Activated CD8-positive, alpha-beta memory T cell treated with anti-CD3 and anti-CD28 coated beads for 24 hours (primary cell): ENCODE measurements at places on chromosomes 2 and 18.

DNA sequence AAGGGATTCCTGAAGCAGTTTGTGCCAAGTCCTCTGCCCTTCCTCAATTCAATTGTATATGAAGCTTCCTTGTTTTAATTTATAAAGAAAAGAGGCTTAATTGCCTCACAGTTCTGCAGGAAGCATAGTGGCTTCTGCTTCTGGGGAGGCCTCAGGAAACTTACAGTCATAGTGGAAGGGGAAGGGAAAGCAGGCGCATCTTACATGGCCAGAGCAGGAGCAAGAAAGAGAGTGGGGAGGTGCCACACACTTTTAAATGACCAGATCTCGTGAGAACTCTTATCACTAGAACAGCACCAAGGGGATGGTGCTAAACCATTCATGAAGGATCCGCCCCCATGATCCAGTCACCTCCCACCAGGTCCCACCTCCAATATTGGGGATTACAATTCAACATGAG, 114.2 kb downstream of the SGPP2 start:
- no peak for DNase-seq

- DNase-seq, result no peak
Measured at GRCh38 chr18:63908858-63909257, 1.1 kb downstream of the SERPINB10 start.

DNA sequence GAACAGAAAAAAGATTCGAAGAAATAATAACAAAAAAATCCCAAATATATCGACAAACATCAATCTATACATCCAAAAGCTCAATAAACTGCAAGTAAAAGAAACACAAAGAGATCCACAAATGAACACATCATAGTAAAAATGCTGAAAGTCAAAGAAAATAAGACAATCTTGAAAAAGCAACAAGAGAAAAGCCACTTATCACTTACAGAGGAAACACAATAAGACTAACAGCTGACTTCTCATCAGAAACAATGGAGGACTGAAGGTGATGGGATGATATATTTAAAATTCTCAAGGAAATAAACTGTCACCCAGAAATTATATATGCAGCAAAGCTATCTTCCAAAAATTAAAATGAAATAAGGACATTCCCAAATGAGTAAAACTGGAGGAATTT, 140.3 kb downstream of the NDUFA10 start:
- DNase-seq, result no peak

DNA sequence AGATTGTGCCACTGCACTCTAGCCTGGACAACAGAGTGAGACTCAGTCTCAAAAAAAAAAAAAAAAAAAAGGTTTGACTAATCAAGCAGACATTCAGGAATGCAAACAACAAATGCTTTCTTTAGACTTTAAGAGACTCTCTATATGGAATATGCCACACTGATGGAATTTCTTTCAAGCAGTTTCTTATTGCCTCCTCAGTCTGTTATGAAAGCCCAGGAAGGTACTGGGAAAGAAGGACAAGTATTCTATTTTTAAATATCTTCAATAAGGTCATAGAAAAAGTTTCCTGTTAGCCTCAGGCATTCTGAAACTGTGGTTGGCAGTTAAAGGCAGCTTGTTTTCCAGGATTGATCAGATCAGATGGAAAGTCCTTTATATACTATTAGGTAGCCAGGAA, 241.6 kb downstream of the PIK3C3 start:
- DNase-seq, result no peak

GRCh38 chr2:188078534-188078933, 213.1 kb upstream of the GULP1 start:
- DNase-seq, result no peak

GRCh38 chr2:28250006-28250405, 142.7 kb upstream of the FOSL2 start:
- DNase-seq, result no peak

DNA sequence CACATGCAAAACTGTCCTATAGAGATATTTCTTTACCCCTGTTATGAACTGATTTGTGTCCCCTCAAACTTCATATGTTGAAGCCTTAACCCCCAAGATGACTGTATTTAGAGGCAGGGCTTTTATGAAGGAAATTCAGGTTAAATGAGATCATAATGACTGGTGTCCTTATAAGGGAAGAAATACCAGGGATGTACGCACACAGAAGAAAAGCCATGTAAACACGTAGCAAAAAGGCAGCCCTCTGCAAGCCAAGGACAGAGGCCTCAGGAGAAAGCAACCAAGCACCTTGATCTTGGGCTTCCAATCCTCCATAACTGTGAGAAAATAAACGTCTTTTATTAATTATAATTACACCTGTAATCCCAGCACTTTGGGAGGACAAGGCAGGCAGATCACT, 101.3 kb upstream of the NDUFV2 start:
- no peak for DNase-seq

DNA sequence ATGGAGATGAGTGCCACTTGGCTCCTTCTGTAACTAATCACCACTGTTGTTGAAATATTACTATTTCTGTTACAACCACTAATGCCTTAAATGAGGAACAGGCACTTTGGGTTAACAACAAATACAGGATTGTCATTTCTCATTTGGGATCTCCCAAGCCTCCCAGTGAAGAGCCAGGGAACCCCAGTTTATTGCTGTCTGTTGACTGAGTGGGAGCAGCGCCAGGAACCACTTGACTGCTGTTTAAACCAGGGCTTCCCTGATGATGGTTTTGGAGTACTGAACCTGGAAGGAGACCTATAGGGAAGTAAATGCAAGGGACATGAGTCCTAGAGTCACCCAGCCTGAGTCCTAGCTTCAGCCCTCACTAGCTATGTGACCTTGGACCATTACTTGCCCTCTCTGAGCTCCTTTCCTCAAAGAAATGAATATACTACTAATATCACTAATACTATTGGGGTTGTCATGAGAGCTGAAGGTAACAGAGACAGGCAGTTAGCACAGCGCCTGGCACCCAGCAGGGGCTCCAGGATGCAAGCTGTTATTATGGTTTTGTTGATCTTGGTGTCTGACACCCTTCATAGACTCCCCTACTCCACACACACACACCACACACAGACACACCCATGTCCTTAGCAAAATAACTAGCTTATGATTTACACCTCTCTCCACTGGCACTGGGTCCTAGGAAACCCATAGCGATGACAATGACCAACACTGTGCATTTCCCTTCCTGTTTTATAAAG, 104.2 kb upstream of the FZD7 start:
- no peak for DNase-seq

DNA sequence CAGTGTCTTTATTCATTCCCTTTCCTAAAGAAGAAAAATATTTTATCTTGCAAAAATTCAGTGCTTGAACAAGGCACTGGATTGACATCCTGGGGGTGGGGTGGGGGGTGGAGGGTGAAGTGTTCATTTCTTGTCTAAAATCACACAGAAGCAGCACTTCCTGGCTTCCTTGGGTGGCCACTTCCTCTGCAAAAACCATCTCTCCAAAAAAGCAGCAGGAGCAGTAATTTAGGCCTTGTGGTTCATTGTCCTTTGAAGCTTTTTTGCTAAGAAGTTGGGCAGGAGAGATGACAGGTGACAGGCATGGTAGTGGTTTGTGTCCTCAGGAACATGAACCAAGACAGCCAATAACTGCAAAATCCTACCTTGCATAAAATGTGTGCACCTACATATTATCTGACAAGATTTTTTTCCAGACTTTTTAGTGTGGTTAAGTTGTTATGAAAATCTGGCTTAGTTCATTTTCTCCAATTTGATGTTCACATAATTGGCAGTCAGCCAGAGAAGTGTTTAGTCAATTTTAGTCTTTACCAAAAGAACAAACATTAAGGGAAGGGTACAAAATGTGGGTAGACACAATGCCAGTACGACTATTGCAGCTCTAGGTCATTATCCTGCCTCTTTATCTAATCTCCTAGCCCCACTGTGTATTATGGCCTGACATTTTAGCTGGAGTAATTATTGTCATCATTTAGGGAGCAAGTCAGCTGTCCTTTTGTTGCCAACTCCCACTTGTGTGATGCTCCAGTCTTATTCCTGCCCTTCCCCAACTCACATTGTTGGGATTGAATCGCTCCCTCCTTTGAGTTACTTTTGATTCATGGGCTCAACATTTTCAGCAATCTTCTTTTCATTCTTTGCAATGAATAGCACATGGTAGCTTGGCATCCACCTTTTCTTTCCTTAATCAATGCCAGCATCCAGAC, 177.2 kb downstream of the MYO3B start:
- DNase-seq, result no peak

- DNase-seq, result no peak
Measured at GRCh38 chr2:235468978-235469655, 24.7 kb upstream of the AGAP1 start.

DNA sequence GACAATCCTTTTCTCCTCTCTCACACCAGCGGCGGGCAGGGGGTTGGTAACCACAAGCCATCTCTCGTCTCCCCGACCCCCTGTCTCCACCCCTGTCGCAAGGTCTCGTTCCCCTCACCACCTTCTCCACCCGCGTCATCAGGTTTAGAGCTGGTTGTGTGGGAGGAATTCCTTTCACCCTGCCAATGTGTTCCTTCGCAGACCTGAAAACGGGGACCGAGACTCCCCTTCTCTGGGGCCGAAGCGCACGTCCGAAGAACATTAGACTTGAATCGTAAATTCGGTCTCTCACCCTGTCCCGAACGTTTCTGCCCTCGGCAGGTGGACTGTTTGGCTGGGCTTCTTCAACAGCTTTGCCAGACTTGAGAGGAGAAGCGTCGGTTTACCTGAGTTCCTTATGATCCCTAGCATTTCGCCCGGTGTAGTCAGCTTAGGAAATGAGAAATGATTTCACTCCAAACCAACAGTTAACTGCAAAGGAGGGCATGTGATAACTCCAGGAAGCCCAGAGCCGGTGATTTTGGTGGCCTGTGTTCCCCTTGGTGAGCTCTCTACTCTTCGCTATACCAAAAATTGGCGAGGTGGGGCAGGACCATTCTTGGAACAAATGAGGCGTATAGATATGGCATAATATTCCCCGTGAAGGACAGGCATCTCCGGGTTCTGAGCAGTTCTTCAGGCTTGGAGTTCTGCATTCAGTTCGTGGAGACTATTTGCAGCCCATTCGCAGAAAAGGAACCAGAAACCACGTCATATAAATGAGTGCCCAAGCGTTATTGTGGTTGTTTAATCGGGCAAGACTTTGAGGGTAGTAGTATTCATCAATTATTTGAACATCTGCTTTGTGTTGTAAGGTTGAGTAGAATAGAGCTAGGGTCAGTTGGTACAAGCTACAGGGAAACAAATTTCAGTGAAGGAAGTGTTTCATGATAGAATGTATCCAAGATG, 694 bp downstream of the CFAP36 start:
- DNase-seq, result no peak

GRCh38 chr2:110157153-110157793, 41.7 kb upstream of the MALL start:
- no peak for DNase-seq

GRCh38 chr2:46812361-46813019, 103.1 kb downstream of the MCFD2 start:
- DNase-seq, result no peak

GRCh38 chr2:60297296-60298005, 256.0 kb downstream of the BCL11A start:
- no peak for DNase-seq

DNA sequence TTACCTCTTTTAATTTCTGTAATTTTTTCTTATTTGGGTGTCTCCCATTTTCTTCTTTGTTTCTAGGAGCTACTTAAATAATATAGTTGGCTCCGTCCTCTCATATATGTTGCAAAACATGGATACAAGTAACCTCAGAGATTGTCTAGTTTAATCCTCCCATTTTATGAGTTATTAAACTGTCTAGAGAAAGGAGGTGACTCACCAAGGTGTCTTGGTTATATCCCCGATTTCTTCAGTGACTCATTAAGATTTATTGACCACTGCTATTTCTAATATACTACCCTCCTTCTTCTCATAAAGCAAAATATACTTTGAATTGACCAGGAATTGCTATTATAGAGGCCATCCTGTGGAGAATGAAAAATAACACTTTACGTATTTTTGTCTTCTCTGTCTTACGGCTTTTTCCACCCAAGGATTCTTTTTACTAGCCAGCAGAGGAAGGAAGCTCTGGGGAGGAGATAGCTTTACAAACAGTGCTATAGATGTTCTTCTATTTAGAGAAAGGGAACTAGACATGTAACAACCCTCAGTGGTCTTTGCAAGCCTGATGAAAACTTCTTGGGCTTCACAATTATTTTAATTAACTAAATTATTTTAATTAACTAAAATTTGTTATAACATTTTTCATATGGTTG, 300.4 kb upstream of the TNP1 start:
- no peak for DNase-seq

DNA sequence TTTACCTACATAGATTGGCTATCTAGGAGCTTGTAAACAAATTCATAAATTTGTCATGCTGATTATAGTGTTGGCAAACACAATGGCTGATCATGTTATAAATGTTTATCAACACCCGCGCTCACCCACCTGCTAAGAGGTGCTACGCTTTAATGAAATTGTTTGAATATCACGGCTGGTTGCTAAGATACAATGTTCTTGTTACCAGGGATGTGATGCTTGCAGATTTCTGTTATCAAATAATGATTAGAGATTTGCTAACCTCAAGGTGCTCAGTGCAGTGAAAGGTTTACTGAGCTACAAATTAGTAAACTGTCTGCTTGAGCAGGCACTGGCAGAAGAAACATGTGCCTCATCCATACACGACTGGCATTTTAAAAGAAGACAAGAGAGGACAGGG, 160.0 kb upstream of the ZEB2 start:
- DNase-seq, result no peak

DNA sequence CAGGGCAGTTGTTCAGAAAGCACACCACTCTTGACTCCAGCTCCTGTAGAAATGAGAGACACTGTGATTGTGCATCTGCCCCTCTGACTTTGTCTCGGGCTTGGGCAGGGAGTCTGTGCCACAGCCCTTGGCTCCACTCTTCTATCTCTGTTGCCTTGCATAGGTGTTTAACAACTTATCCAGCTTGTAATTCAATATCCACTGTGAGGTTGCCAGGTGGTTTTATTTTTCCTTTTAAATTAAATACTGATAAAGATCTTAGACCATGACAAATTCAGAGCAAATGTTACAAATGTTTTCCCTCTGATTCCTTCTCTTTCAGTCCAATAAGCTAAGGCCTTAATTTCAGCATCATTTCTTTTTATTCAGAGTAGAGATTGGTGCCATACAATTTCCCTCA, 421.7 kb downstream of the STK39 start:
- no peak for DNase-seq

DNA sequence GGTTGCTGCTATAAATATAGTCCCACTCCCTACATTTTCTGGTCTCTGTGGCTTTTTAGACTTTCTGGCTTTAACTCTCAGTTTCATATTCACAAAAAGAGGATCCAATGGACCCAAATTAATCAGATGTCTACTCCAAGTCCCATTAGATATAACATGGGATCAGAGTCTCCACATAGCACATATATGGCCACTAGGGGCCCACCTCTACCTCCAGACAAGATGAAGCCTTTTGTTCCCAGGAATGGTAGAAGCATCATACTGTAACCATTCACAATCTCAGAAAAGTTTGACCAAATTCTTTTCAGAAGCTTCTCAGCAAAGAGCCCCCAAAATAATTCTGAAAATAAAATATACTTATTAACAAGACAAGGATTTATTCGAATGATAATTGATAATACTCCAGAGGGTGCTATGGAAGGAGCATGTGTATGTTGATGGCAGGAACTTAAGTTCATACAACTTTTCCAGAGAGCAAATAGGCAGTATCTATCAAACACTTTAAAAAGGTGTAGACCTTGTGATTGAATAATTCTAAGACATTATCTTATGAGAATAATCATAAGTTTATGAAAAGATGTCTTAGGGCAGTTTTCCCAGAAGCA, 382.3 kb upstream of the CRIM1 start:
- DNase-seq, result no peak
